HepG2 (cell line): ENCODE measurements at places on chromosomes 1 and 21.

DNA sequence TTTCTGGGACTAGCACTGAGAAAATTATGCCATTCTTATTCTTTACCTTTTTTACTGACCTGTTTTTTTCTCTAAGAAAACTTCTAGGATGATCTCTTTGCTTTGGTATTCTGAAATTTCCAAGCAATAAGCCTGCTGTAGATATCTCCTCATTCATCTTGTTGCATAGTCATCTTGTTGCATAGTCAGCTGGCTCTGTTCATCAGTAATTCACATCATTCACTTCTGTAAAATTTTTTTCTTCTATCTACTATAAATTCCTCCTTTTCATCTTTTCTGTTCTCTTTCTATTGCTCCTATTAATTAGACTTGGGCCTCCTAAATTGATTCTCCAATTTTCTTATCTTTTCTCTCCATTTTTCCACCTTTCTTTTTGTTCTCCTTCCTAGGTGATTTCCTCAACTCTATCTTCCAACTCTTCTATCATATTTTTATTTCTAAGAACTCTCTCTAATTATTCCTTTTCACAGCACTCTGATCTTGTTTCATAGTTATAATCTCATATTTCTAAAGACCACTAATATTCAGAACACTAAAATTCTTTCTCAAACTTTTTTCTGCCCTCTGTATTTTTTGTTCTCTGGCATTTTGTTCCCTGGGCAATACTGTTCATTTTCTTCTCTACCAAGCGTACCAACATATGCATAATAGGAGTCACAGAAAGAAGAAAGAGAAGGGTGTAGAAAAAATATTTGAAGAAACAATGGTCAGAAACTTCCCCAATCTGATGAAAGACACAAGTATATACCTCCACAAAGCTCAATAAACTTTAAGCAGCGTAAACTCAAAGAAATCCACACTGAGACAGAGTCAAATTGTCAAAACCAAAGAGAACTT, 17.7 kb downstream of the TUT4 start:
- DNase-seq = no peak

DNA sequence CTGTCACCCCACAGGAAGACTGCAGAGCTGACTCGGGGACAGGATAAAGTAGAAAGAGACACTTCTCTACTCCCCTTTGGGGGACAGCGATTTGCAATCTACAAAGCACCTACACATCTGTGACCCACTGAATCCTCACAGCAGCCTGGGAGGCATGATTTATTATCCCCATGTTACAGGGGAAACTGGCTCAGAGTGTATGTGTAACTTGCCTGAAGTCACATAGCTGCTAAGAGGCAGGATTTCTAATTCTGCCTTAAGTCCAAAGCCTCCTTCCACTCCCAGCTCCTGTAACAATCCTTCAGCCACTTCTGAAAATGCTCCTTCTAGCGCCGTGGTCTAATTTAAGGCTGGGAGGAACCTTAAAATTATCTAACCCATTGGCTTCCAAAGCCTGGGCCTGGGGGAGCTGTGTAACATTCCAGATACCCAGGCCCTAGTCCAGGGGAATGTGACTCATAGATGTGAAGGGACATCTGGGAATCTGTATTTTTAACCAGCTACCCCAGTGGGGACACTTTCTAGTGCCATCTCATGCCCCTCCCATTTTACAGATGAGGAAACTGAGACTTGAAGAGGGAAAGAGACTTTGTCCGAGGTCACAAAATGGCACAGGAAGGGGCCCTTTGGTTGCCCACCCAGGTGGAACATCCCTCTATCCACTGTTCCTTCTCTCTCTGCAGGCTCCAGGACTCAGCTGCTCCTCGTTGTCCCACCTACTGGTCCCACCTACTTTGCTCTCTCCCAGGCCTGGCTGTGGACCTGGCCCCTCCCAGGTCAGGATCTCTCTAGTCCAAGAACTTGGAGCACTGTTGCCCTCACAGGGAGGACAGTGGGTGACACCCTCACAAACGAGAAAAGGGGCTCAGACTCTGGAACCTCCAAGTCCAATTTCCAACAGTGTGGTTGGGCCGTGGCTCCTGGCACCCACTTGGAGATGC, 48.9 kb downstream of the AHDC1 start:
- no peak for DNase-seq

DNA sequence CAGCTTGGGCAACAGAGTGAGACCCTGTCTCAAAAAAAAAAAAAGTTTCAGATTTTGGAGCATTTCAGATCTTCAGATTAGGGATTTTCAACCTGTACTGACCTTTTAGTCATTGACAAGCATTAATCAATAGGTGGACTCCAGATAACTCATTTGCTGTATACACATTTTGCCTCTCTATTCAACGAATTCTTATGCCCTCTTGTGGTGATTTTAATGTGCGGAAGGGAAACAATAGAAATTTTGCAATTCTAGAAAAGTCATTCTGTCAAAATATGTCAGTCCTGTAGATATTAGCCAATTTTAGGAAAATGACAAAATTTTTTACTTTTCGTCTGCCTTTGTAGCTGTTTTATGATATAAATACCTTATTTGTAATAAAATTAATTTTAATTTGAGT, 11.6 kb upstream of the OR2G2 start:
- DNase-seq = peak; percentile 12

DNA sequence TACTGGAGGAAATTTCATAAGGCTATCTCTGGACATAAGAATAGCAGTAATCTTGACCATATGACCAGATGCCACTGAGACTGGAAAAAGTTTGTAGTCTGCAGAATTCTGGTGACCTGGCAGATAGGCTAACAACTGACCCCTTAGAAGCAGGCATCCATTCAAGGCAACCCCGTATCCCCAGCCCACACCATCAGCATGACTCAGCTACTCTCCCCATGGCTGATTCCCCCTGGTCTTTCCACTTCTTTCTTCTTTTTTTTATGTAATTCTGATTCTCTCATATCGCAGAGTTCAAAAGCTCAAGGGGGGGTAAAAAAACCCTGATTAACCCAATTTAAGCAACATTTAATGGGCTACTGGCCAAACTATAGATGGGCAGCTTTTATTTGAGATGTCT, 243.1 kb downstream of the ZNF648 start:
- DNase-seq = no peak

DNA sequence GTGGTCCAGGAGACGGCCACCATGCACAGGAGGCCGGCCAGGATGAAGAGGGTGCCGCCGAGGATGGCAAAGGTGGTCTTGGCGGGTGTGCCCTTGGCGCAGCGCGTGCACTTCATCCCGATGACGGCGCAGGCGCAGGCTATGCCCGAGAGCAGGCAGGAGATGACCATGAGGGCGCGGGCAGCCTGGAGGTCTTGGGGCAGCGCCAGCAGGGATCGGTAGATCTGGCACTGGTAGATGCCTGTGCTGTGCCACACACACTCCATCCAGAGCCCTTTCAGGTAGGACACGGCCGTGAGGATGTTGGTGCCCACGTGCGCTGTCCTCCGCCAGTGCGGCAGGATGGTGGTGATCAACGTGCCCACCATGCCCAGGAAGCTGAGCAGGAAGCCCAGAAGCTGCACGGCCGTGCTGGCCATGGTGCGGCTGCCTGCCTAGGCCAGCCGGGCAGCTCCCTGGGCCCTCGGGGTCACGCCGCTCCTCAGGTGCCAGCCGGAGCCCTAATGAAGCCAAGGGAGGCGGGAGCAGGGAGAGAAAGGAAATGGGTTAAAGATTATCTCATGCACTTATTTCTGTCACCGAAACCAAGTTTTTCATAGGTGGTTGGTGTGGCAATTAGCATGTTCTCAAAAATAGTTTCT, 18.5 kb downstream of the CLDN14 start:
- DNase-seq = no peak

- DNase-seq = no peak
Measured at GRCh38 chr1:16161717-16162116, 5.8 kb upstream of the EPHA2 start.

- DNase-seq = no peak
Measured at GRCh38 chr1:236149696-236150228, 7.4 kb downstream of the GPR137B start.

DNA sequence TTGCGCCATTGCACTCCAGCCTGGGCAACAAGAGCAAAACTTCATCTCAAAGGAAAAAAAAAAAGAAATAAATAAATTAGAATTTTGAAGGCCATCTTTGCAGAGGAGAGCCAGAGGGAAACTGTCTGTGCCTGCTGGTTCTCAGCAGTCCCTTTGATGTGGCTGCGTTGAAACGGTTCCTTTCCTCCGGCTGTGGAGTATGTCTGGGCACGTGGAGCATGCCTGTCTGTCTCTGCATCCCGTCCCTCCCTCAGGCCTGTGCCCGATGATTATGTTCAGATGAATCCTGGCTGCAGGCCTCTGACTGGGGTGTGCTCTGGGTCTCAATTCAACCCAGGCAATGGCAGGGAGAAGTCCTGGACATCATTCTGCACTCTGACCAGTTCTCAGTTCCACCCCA, 33.4 kb downstream of the KIAA1614 start:
- DNase-seq = no peak

DNA sequence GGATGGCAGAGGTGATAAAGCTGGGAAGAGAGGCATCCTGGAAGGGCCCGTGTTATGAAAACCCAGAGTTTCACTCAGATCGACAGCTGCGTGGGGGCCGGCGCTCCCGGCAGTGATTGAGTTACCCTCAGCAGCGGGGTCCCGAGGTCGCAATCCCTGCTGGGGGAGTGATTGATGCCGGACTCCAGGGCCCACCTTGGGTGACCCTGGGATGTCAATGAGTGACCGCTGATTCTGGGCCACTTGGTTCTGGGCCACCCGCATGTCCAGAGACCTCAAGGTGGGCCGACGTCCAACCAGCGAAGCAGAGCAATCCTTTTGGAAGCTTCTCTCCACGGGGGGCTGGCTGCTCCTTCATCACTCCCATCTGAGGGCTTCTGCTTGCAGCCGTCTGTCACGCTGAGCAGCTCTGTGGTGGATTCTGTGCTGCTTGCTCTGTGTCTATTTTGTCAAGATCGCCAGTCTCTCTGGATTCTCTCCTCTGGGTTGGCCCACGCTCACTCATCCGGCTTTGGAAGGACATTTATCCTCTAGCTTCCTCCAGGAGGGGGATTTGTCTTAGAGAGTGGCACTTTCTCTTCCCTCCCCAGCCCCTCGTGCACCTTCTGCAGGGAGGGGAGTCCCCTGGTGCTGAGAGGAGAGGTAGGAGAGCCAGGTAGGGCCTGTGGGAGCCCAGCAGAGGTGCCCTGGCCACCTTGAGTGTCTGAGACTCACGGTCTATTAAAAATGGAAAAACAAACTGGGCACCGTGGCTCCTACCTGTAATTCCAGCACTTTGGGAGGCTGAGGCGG, 110.9 kb upstream of the C1orf174 start:
- DNase-seq = no peak

DNA sequence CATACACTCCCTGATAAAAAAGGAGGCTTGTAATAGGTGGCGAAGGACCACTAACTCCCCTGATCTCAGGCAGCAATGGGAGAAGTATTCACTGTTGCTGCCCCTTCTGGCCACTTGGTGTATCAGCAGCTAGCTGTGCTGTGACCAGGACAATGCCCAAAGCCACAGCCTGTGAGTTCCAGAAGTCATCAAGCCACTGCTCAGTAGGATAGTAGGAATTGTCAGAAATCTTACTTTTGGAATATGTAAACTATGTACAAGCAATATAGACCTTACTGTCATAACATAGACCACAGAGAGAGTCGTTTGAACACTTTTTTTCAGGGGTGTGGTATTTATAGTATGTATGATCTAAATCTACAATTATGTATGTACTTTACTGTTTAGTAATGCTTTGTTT, 248.3 kb upstream of the CAMK1G start:
- DNase-seq = peak; percentile 3

DNA sequence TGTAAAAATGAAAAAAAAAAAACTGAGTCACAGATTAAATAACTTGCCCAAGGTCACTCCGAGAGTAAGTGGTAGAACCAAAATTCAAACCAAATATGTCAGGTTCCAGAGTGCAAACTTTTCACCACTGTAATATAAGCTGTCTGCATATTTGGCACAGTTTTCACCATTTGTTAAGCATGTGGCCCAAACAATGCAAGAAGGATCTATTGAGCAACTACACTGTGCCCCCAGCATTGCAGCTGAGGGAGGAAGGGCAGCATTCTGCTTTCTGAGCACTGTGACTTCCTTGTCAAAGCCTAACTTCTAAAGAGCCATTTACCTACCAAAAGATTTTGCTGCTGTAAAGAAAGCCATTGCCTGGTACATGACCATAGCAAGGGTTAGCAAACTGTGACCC, 133.4 kb downstream of the SYT2 start:
- DNase-seq = peak; percentile 70

DNA sequence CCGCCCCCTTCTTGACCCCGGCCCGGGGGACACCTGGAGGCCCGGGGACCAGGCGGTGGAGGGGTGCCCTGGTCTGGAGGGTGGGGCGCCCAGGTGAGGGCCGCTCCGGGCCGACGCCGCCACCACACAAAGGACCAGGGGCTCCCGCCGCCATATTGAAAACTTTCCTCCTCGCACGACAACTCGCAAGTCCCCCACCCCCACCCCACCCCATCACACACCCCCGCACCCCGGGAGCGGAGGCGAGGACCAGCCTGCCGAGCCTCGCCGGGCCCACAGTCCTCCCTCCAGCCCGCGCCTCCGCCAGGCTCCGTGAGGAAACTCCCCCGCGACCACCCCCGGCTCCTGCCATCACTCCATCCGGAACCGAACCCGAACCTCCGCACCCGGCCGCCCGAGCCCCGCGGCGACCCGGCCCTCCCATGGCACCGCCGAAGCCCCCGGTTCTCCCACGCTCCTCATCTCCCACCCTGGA, 733 bp downstream of the KDM5B start:
- no peak for DNase-seq

DNA sequence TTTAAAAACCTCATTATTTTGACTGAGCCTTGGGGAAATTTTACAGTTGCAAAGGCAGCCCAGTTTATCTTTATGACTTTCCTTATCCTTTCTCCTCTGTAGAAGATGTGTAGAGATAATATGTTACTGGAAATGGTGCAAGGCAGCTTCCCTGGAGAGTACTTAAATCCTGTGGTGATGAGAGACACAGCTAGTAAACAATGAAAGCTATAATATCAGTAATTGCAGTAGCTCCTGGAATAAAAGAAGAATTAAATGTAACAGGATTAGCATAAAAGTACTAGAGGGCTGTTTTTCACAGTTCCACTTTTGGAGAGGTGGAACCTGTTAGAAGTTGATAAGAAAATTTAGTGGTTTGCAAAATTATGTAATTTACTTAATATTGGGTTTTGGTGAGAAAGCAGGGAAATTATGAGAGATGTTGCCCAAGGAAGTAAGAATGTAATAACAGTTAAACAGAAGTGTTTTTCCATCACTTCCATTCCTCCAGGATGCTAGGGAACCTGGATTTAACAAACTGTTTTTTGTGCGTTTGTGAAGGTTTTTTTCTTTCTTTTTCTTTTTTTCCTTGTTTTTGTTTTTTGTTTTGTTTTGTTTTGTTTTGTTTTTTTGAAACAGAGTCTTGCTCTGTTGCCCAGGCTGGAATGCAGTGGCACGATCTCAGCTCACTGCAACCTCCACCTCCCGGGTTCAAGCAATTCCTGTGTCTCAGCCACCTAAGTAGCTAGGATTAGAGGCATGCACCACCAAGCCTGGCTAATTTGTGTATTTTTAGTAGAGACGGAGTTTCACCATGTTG, 15.7 kb upstream of the EDEM3 start:
- DNase-seq = no peak

- DNase-seq = peak; percentile 39
Measured at GRCh38 chr1:89957107-89957506, 37.8 kb upstream of the ZNF326 start.

- no peak for DNase-seq
Measured at GRCh38 chr1:96912248-96912647, 190.7 kb downstream of the PTBP2 start.

- peak; percentile 45 for DNase-seq
Measured at GRCh38 chr1:2381741-2382620, 9.4 kb downstream of the MORN1 start.
